Naive B cell (primary cell): ENCODE measurements at places on chromosomes 5 and 9. TPM values are rescaled to one million over a fixed set of nuclear protein-coding genes. Genes with fewer than 3 reads are reported as not detected.

Gene SPATA31A3
- polyA plus RNA-seq = not detected

Gene SLC36A3
- polyA plus RNA-seq = not detected

Gene IL7R
- 0.37 TPM for polyA plus RNA-seq

GRCh38 chr5:154721481-154722058 is 33.6 kb upstream of the LARP1 start:
- H3K36me3 ChIP-seq = no peaks in the 10 kb centered on the region
- no peak overlapping the region for H3K4me3 ChIP-seq
- no peak for DNase-seq
- H3K4me1 ChIP-seq = no peaks in the 10 kb centered on the region
- H3K27me3 ChIP-seq = peaks cover 3% of the 10 kb centered on the region

- H3K36me3 ChIP-seq = no peaks in the 10 kb centered on the region
- no peak overlapping the region for H3K4me3 ChIP-seq
- H3K4me1 ChIP-seq = no peaks in the 10 kb centered on the region
- H3K27ac ChIP-seq = no peak overlapping the region
- no peaks in the 10 kb centered on the region for H3K27me3 ChIP-seq
- no peak for DNase-seq
Measured at GRCh38 chr5:9239071-9239470, 306.8 kb downstream of the SEMA5A start.

DNA sequence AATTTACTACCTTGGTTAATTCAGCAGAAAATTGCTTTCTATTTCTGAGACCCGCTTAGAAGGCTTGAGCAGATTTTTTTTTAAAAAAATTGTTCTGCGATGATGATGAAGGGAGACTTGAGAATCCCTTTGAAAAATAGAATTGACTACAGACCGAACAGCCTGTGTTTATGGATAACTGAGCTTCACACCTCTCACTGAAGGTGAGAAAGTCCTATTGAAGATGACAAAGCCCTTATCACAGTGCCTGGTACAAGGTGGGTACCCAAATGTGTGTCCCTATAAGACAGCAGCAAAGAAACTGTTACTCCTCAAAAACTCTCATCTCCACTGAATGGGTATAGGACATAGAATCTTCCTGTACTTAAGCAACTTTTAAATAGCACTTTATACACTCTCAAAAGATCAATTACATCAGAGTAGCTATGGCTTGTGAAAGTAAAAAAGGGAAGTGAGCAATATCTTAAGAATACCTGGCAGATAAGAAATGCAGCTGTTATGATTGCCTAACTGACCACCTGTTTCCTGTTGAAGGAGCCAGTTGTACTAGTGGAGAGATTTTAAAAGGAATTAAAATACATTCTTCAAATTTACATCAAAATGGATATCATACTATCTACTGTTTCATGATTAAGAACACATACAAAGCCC is 419.7 kb downstream of the CHSY3 start:
- H3K4me3 ChIP-seq = peak overlapping the region; percentile 5
- H3K36me3 ChIP-seq = peaks cover 9% of the 10 kb centered on the region
- H3K4me1 ChIP-seq = peaks cover 19% of the 10 kb centered on the region
- peak; percentile 41 for DNase-seq
- no peaks in the 10 kb centered on the region for H3K27me3 ChIP-seq
- H3K27ac ChIP-seq = peak overlapping the region; percentile 71

Gene TMEM171
- polyA plus RNA-seq = not detected

Gene PCDHA5
- polyA plus RNA-seq = not detected

DNA sequence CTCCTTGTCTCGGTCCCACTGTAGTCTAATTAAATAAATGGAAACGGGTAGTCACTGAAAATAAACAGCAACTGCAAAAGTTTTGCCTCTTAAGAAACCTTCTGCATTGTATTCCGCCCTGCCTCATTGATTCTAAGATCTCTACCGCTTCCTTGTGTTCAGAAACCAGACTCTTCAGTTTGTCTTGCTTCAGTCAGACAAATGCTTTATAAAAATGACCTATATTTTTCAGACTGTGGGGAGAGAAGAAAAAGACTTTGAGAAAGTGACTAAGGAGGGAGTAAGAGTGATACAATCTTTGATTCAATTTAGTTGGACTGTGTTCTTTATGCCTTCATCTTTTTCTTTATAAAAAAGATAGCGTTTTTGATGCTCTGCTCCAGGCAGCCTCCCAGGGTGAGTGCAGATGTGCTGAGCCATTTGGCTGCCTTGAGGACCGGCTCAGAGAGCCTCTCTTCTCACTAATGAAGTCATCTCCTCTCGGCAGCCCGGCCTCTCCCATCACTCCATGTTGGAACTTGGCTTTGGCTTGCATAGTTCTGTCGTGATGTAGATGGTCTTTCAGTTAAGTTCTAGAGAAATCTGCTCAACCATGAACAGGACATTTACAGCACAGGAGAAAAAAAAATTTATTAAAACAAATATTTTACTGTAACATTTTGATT is 4.0 kb upstream of the VCAN start:
- H3K27me3 ChIP-seq = peaks cover 51% of the 10 kb centered on the region
- H3K4me3 ChIP-seq = no peak overlapping the region
- no peak overlapping the region for H3K27ac ChIP-seq
- no peak for DNase-seq
- peaks cover 8% of the 10 kb centered on the region for H3K36me3 ChIP-seq
